ENCODE measurements at places on chromosomes 6 and 20.

DNA sequence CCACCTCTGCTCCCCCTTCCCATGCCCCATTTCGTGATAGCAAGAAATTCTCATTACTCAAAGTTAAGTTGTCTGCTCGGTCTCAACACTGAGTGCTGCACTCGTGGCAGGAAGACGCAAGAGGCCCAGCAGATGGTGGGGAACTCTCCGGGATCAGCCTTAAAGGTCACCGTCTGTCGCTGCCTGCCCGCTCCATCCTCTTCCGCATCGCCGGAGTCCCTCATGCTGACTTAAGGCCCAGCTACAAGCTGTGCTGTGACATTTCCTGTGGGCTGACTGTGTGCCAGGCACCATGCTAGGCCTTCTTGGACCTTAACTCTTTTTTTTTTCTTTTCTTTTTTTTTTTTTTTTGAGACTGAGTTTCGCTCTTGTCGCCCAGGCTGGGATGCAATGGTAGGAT is 17.8 kb downstream of the GRM4 start:
- DNase-seq = no peak

DNA sequence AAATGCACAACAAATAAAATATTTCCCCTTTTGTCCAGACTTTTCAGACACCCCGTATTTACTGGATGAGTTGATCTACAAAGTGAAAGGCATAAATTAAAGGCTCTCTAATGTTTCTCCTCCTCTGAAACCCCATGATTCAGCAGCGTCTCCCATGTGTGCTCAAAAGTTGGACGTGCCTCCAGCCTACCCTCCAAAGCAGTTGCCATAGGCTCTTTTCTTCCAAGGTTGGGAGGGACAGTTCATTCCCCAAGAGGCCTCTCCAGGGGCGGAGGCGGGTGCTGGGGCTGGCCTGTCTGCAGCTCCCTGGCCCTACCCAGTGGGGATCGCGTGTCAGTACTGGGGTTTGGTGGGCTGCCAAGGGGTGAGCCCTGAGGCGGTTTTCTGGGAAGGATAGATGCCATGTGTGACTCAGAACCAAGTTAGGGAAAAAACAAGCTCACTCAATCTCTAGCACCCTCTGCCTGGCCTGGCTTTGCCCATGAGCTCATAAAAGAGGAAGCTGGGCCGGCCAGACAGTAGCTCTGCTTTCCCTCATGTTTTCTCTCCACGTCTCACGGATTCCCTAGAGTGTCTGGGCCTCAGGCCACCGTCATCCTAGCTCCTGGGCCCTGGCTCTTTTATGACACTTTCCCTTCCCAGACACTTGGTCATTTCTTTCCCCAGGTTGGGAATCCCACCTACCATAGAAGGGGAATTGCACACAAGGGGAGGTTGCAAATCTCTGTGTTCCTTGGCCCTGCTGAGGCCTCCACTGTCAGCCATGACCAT is 8.0 kb upstream of the IER3 start:
- no peak for DNase-seq

GRCh38 chr6:40845553-40845952 is 193.5 kb downstream of the UNC5CL start:
- DNase-seq = no peak

DNA sequence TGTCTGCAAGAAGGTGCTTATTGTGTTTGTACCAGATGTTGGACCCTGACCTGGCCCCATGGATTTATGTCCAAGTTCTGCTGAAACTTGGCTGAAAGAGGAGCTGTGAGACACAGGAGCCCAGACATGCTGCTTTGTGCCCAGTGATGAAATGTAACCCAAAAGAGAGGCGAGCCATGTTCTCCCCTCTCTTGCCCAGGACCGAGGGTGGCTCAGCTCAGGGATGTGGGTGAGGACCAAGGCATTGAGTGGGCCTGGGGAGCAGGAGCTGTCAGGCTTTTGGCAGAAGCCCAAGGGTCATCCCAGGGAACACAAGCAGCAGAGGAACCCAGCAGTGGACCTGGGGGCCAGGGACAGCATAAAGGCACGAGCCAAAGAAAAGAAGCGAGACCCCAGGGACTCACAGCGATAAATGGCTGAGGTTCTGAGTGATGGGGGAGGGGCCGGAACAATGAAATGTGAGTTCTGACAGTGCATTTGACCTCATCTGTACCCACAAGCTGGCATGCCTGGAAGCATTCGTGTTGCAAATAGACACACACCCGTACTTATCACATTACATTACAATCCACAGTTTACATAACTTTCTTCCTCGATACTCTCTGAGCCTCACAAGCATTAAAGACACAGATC is 363.4 kb upstream of the JARID2 start:
- no peak for DNase-seq
